ENCODE measurements at places on chromosomes 1 and 21. TPM values are rescaled to one million over a fixed set of nuclear protein-coding genes. Genes with fewer than 3 reads are reported as not detected.
A peak's percentile ranks its signal among the peaks of the same experiment; 100 is the strongest.

DNA sequence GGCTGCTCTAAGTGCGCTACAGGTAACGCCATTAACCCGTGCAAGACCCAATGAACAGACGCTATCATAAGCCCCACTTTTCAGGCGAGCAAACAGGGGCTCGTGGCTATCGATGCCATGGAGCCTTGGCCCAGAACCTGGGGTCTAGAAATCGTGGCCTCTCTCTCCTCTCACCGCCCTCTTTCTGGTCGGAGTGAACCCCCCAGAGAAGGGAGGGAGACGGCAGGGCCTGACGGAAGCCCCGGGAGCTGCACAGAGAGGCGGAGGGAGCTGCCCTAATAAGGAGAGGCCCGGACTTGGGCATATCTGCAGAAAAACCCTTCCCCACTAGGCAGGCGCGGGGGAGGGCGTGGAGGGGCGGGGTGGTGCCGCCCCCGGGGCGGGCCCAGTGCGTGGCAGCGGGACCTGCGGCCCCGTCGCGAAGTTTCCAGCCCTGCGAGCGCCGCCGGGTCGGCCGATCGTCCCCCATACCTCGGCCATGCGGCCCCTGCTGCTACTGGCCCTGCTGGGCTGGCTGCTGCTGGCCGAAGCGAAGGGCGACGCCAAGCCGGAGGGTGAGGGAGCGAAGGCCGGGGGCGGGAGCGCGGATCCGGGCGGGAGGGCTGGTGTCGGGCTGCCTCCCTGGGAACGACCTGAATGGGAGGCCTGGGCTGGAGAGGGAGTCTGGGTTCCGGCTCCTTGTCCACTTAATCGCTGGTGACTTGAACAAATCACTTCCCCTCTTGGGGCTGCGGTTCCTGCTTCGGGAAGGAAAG lies at the start of gene PLOD1:
Gene PLOD1 (plus strand): TSS at position 416 of the 755 bp plus-strand sequence. CDS start 63 bp downstream, at position 479.
- DNase-seq, result peak; percentile 61

DNA sequence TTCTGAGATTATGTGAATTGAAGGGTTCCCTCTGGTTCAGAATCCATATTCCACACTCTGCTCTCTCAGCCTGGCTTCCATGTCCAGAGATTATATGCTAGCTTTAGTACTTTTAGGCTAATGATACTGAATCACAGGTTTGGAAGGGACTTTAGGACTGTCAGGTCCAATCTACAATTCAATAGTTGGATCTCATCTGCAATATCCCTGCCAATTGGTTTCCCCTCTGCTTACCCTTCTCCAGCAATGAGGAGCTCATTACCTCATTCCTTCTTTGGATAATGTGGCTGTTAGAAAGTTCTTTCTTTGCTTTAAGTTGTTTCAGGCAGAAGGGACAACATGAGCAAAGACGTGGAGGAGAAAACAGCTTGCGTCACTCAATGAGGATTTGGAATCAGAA lies 245.3 kb downstream of the PLPP3 start:
- no peak for DNase-seq

- no peak for DNase-seq
Observed at GRCh38 chr21:15706696-15707095, 23.1 kb upstream of the USP25 start.

DNA sequence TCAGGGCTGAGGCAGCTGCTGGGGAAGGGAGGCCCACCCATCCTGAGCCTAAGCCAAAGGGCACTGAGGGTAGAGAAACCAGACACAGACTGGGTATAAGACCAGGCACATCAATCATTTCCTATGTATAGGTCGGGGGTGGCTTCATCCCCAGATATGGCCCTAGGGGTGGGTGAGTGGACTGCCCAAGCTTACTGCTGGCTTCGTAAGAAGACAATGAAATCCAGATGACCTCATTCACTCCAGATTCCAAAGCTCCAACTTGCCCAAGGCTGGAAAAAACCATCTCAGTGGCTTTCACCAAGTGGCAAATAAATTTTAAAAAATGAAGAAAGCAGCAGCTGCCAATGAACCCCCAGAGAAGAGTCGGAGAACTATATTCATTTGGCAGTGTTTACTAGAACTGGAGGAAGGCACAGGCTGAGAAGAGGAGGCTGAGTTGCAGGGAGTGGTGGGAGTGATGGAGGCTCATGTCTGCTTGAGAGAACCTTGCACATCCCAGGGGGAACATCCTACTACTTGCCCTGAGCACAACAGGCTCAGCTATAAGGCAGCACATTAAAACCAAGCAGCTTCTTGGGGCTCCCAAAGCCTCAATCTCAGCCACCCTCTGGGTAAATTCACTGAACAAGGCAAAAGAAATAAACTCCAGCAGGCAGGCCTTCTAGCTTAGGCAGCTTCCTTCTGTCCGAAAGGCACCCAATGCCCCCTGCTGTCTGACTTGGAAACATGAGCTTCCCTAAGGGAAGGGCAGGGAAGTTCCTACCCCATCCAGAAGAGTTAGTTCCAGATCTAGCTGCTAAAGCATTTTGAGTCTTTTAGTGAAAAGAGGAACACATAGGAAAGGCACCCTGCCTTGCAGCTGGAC lies 14.1 kb downstream of the PEA15 start:
- peak; percentile 22 for DNase-seq

GRCh38 chr21:37139902-37140301 lies 66.8 kb downstream of the TTC3 start:
- no peak for DNase-seq

- DNase-seq, result no peak
Observed at GRCh38 chr1:232593717-232594502, 36.0 kb downstream of the SIPA1L2 start.

DNA sequence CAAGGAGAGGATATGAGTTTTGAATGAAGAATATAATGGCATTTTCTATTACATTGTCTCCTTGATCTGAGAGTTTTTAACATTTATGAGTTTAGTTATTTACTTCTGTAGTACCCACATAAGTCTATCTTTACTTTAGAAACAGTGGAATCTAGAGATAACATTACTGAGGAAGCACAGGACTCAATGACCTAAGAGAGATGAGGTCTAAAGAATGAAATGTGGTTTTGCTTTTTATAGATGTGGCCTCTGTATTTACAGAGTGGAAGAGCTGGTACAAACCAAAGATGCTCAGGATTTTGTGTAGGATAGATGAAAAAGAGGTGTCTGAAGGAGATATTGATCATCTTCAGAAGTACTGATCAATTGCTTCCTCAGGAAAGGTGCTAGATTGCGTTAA lies 177.3 kb downstream of the KCTD3 start:
- no peak for DNase-seq

DNA sequence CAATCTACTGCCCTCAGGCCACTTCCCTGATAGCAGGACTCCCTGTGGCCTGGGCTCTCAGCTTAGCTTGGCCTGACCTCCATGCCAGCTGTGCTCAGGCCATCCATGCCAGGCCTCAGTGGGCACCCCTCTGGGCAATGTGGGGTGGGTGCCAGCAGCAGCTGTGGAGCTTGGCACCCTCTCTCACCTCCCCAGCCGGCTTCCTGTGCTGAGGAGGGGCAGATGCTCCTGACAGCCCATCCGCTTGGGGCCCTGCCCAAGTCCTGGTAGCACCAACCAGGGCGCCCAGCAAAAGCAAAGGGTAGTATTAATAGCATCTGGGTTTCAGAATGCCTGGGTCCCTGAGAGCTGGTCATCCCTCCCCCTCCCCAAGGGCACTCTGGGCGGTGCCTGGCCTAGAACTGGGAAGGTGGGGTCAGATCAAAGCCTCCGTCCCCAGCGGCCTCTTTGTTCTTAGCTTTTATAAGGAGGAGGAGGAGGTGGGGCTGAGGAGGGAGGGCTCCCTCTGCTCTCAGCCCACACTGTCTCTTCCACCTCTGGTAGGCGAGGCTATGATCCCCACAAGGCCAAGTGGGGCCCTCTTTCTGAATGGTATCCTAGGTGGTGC lies 6.1 kb downstream of the EFNA4 start:
- no peak for DNase-seq

- no peak for DNase-seq
Observed at GRCh38 chr1:215210167-215210566, 127.6 kb downstream of the KCNK2 start.

- no peak for DNase-seq
Observed at GRCh38 chr1:115651391-115651790, 9.6 kb downstream of the VANGL1 start.

DNA sequence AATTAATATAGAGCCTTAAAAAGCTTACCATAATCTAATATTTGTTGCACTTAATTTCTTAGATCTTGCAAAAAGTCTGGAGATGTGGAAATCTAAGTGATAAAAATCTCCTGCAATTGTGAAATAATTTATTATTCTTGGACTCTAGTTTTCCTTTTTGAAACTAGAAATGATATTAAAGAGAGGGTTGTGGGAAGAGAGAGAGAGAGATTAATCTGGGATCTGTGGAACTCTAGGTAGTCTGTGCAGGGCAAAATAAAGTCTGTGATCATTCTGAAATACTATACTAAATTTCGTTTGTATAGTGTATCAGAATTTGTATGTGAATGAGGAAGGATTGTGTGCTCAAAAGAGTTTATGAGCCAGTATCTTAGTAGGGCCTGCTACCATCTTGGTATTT lies 692.3 kb downstream of the RWDD3 start:
- no peak for DNase-seq

GRCh38 chr1:61043010-61043820 lies 39.1 kb upstream of the NFIA start:
- DNase-seq, result peak; percentile 75

GRCh38 chr1:27414091-27414490 lies 21.7 kb downstream of the GPR3 start:
- no peak for DNase-seq

DNA sequence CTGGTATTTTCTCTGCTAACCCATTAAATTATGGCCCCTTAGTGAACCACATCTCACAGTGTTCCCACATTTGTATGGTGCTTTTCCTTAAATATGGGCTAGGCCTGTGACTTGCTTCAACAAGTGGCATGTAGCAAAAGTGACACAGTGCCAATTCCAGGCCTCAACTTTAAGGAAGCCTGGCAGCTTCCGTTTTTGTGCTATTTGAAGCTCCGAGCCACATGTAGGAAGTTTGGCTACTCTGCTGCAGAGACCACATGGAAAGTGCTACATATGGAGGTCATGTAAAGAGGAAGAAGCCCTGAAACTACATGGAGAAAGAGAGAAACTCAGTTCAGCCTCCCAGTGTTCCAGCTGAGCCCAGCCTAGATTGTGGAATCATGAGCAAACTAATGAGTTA lies 28.5 kb upstream of the DR1 start:
- peak; percentile 80 for DNase-seq

- no peak for DNase-seq
Observed at GRCh38 chr1:109116286-109116685, 2.4 kb downstream of the ELAPOR1 start.

DNA sequence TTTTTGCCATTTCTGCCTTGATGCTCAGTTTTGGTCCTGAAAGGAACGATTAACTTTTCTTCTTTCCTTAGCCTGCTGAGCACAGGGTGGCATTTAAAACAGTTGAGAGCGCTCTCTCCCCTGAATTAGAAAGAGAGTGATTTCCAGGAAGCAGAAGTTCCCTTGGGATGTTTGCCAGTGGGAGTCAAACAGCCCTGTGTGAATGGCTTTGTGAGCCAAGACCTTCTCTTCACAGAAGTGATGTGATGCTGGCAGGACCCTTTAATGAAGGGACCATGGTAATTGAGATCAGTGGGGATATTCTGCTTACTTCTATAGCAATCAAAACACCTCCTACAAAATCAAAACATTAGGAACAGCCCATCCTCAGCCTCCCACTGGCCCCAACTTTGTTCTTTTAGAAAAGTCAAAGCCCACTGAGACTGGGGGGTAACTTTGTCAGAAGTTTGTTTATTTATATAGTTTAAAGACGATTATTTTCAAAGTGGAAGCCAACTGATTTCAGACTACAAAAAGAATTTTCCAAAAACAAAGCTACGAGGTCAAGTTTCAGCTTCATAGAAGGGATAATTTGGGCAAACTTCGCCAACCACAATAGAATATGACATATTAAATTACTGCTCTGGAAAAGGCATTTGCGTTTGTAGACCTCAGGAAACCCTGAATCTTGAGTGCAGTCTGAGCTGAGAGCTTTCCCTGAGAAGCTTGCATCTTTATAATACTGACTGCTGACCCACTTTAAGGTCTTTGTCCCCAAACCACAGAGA lies 122.7 kb downstream of the GABPA start:
- DNase-seq, result no peak

Gene SLC44A3
- not detected for polyA plus RNA-seq

Gene SHISAL2A
- polyA plus RNA-seq, result 0.28 TPM

Gene CDC7
- 0.71 TPM for polyA plus RNA-seq

Gene PBX1
- not detected for polyA plus RNA-seq

Gene NCF2
- 697 TPM for polyA plus RNA-seq

Gene IFI16
- 33.9 TPM for polyA plus RNA-seq

Gene SELL
- polyA plus RNA-seq, result 1,118 TPM

Gene TMEM200B
- not detected for polyA plus RNA-seq

Gene CFAP57
- not detected for polyA plus RNA-seq

Data from CD14-positive monocyte (primary cell).